NCI-H345 (cell line): ENCODE measurements at places on chromosomes 12 and 14.

DNA sequence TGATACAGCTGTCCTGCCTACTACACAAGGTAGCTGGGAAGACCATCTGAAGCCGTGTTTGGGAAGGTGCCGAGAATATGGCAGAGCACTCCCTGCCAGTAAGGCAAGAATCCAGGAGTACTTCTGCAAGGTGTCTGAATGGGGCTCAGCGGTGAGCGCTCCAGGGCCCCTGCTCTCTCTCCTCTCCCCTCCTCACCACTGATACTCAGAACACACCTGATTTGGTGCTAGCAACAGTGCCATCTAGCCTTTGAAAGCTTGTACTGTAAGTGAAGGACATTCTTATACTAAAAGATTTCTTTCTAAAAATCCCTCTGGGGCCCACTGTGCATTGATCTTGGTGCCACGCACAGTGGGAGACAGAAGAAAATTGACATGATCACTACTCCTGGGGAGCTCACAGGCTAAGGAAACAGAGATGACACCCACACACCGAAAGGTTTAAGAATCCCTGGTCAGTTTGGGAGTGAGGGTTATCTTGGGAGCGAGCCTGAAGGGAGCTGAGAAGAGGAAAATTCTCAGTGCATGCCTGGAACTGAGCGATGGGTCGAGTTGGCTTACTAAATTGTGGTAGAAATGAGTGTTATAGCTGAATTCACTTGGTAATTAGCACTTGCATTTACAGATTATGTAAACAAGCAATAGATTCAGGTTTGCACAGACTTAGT is 216.9 kb downstream of the NTF3 start:
- DNase-seq: peak; percentile 77

DNA sequence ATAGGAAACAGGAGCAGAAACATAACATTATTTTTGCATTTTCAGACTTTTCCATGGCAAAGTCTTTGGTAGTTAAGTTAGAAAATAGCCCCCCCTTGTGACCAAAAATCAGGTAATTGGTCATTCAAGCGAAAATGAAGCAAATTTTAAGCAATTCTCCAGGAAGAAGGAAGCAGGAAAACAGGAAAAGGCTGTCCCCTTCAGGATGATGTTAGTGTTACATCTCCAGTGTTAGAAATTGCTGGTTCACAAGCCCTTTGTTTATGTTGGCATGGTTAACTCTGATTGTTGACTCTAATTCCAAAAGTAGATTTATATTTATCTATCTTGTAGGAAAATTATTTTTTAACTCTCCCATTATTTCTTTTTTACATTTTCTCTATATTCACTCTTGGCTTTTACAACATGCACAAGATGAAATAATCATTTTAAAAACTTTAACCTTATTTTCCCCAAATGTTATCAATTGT is 18.8 kb upstream of the GAS2L3 start:
- DNase-seq: peak; percentile 46

DNA sequence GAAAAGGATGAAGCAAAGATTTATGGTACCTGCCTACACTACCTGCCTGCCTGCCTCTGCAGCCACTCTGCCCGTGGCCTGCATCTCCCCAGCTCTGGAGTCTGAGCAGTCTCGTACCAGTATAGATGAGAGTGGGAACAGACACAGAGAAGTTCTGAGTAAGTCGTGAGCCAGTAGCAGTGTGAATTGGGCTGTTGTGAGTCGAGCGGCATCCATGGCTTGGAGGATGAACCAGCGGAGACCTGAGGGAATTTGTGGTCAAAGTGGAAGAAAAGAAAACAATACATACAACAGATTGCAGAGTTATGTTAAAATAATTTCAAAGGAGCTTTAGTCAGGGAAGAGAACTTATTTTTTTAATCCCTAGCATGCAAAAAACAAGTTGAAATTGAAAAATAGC is 25.3 kb downstream of the C2CD5 start:
- no peak for DNase-seq

GRCh38 chr12:116427200-116427930 is 131.8 kb upstream of the MAP1LC3B2 start:
- DNase-seq: no peak

- DNase-seq: no peak
Measured at GRCh38 chr12:12408265-12408690, 51.4 kb downstream of the BORCS5 start.

DNA sequence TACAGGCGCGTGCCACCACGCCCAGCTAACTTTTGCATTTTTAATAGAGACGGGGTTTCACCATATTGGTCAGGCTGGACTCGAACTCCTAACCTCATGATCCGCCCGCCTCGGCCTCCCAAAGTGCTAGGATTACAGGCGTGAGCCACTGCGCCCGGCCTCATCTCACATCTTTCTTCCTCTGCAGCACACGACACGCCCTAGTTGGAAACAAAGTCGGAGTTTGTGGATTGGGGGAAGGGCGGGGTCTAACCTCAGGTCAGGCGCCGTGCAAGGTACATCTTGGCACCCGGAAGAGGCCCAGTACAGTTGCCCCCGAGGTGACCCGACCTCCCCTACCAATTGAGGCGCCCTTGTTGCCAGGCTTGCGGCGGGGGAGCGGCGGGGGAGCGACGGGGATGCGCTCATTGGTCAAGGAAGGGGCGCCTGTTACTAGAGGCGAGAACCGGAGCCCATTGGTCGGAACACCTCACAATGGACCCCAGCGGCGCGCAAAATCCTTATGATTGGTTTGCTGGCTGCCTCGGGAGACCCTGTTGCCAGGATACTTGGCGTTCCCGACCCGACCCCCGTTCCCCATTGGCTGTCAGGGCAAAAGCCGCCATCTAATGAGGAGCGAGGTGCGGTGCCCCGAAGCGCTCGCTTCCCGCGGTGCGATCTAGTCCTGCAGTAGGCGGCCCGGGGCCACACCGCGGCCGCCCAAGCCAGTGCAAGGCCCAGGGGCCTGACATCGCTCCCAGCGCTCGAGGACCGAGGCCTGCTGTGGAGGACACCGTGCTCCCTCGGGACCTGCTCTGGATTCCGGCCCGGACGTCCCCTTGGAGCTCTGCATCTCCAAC is at the start of gene REC8:
Gene REC8 (plus strand): TSS at position 659 of the 839 bp plus-strand sequence. CDS start 473 bp downstream, outside the sequence.
- peak; percentile 92 for DNase-seq
